ENCODE measurements at places on chromosomes 1 and 21.

GRCh38 chr1:56413671-56414199 lies 165.6 kb downstream of the PLPP3 start:
- DNase-seq = no peak

DNA sequence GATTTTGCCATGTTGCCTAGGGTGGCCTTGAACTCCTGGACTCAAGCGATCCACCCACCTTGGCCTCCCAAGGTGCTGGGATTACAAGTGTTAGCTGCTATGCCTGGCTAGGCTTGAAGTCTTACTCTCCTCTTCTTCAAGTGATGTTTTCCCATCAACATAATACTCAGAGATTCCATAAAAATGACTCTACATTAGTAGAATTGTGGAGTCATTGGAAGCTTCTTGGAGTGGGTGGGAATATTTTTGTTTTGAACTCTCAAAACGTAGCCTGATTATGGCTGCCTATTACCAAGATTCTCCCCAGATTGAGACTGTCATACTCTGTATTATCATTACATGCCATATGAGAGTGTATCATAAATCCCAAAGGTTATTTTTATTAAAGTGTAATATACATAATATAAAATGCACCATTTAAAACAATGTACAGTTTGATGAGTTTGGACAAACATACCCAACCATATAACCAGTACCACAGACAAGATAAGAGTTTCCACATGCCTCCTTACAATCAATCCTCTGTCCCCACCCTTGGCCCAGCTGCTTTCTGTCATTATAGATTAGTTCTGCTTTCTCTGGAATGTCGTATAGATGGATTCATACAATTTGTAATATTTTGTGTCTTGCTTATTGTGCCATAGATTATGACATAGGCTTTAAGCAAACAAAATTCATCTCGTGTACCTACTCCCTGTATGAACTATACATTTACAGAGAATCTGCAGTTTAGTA lies 8.0 kb upstream of the DNM3 start:
- no peak for DNase-seq

- DNase-seq = no peak
These were observed 4.4 kb upstream of the PHTF1 start for GRCh38 chr1:113763661-113764060.

DNA sequence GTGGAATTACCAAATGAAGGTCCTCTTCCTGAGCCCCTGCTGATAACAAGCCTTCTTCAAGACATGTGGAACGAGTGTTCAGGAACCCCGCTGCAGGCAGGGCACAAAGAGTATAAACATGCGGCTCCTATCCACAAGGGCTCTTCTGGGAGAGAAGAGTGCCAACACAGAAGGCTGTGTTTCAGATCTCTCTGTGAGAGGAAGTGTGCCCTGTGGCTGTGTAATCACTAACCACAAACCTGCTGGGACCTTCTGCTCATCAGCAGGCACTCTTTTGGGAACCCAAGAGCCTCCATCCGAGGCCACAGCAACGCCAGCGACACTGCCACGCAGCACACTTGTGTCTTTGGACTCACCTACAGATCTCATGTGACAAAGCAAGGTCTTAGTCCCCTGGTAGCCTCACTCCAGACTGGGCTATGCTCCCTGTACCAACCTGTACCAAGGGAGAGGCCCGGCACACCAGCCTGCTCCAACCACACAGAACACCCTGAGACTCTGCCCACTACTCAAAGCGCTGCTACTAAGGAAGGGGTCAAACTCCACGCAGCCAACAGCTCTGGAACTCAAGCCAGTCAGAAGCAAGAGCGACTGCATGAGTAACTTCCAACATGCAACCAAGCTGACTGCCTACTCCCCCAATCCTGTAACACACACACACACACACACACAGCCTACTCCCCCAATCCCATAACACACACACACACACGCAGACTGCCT lies 7.8 kb downstream of the PTTG1IP start:
- no peak for DNase-seq

GRCh38 chr1:21129407-21129806 lies 47.3 kb downstream of the EIF4G3 start:
- DNase-seq = no peak

- DNase-seq = no peak
These were observed 66.3 kb upstream of the PPP2R5A start for GRCh38 chr1:212218911-212219310.

GRCh38 chr1:5267603-5268235 lies 613.3 kb downstream of the AJAP1 start:
- DNase-seq = no peak

GRCh38 chr21:44450402-44450801 lies 4.9 kb upstream of the LRRC3 start:
- no peak for DNase-seq

GRCh38 chr1:47415728-47416318 lies at the start of gene FOXE3:
Gene FOXE3 (plus strand): TSS chr1:47416285. CDS start chr1:47416316, 31 bp downstream.
- no peak for DNase-seq

DNA sequence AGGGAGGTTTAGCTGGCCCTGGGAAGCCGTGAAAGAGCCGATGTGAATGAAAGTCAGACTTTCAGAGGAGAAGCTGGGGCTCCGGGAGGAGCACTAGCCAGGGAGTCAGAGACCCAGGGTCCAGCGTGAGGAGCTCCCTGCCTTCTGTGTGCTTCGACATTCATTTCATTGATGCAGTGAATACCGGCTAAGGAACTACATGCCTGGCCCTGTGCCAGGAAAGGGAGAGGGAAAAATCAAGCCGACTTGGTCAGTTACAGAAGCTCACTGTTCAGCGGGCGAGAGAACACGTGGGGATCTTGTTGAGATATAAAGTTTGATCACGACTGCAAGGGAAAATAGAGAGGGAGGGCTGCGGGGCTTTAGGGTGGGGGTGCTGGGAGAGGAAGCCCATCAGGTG lies 76.7 kb upstream of the RUNX3 start:
- DNase-seq = no peak

DNA sequence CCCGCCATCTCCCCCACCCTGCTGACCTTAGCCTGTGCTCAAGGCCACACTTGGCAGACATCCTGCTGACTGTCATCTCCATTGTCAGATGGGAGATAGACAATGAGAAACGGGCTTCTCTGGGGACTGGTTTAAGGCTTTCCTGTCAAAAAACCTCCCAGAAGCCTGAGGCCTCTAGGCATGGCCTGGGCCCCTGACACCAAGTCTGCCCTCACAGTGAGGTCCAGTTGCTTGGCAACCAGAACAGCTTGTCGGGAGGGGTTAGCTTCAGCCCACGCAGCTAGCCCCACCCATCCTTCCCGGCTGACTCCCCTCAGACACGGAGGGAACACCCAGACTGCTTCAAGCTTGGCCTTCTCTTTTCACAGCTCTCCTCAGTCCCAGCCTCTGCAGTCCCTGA lies 11.0 kb downstream of the PLEKHA6 start:
- no peak for DNase-seq

Data from NCI-H2081 treated with DMSO at 0.1 percent for 48 hours (cell line).